CD4-positive, alpha-beta T cell treated with Interleukin-1 beta for 1 hour (primary cell): ENCODE measurements at places on chromosomes 7 and 10.
A peak's percentile ranks its signal among the peaks of the same experiment; 100 is the strongest.

GRCh38 chr10:121323443-121323842 lies 274.8 kb downstream of the FGFR2 start:
- DNase-seq, result no peak

- no peak for DNase-seq
Measured at GRCh38 chr7:110017405-110017804, 1073.5 kb upstream of the LRRN3 start.

GRCh38 chr7:109967406-109967805 lies 1123.5 kb upstream of the LRRN3 start:
- no peak for DNase-seq

GRCh38 chr7:123823898-123824753 lies 20.8 kb upstream of the HYAL4 start:
- no peak for DNase-seq

GRCh38 chr7:66522518-66522917 lies 106.2 kb upstream of the KCTD7 start:
- no peak for DNase-seq

GRCh38 chr10:68082872-68083271 lies 7.8 kb upstream of the HERC4 start:
- DNase-seq, result no peak

- no peak for DNase-seq
Measured at GRCh38 chr7:3867863-3868262, 566.8 kb downstream of the SDK1 start.

DNA sequence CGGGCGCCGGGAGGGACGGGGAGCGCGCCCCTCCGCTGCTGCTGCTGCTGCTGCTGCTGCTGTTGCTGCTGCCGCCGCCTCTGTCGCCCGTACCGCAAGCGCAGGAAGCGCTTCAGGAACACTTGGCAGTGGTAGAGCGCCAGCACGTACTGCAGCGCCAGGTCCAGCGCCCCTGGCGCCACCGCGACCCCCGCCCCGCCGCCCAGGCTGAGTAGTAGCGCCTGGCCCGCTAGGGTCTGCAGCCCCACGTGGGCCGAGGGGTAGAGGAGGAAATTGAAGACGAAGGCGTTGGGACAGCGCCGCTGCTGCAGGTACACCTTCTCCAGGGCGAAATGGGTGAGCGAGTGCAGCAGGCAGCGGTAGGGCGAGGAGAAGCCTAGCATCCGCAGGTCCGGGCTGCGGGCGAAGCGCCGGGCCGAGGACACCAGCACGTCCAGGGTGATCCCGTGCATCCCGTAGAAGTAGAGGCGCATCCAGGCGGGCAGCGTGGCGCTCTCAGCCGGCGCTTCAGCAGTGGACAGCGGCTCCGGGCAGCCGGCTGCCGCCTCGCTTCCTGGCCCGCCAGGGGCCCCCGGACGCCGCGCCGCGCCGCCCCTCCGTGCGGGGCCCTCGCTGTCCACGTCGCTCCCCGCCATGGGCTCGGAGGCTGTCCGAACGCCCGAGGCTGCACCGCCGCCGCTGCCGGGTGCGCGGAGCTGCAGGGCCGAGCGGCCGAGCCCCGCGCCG lies at the start of gene TMEM229A:
TSS of gene TMEM229A (minus strand) at position 699 of the 726 bp plus-strand sequence. CDS start at position 635, 64 bp downstream.
- no peak for DNase-seq

DNA sequence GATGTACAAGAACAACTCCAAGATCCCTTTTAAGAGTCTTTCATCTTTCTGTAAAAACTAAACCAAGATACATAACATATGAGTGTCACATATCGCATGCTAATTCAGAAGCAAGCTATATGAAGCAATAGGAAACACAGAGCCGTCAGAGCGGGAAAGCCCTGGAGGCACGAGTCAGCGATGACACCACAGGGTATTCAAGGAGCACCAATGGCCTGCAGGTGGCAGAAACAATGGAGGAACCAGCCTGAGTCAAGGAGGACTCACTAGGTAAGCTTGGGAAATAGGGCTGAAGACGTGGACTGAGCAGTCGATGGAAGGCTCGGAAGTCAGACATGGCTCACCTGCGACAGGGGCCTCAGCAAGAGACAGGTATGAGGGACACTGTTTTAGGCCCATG lies 214.4 kb downstream of the FAM107B start:
- DNase-seq, result peak; percentile 78

GRCh38 chr7:122199171-122199570 lies 55.1 kb upstream of the AASS start:
- DNase-seq, result no peak

GRCh38 chr10:9035355-9035754 lies 980.9 kb downstream of the GATA3 start:
- DNase-seq, result no peak

DNA sequence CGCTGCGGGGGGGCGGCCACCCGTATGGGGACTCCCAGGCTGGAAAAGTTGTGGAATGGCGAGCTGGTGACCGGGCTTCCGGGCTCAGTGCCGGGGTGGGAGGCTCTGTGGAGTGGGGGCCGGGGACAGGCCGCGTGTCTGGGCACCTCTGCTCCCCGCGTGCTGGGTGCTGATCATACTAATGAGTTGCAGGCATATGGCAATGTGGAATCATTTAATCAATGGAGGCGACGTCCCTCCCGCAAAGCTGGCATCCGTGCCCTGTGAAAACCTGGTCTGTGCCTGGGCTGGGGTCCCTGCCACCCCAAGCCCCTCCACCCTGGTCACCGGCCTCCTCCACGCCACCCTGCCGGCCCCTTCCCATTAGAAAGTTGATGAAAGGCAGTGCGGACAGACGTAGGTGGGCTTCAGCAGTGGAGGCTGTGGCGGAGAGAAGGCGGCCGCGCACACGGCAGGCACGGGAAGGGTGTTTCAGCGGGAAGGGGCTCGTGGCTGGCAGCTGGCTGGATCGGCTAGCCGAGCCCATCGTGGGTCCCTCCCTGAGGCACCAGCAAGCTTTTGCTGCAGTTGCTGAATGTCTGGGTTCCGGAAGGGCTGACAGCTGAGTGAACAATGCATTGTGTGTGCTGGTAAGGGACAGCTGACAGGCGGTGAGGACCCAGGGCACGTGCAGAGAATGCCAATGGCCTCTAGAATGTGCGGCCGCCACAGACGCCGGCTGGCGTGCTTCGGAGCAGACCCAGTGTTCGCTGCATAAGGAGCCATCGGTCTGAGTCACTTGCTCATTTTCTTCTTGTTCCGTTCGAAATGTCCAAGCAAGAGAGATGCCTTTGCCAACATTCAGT lies 1.5 kb downstream of the ADGRA1 start:
- no peak for DNase-seq
